Colonic mucosa (tissue), 4 donors: ENCODE measurements at places on chromosomes 6 and 20. TPM values are rescaled to one million over a fixed set of nuclear protein-coding genes. Genes with fewer than 3 reads are reported as not detected.
A peak's percentile ranks its signal among the peaks of the same experiment; 100 is the strongest.

GRCh38 chr20:64130271-64130670 lies 22.9 kb upstream of the NPBWR2 start:
- H3K4me1 ChIP-seq: no peaks in the 10 kb centered on the region
- no peak for DNase-seq
- H3K27me3 ChIP-seq: no peaks in the 10 kb centered on the region
- H3K36me3 ChIP-seq: no peaks in the 10 kb centered on the region
- H3K27ac ChIP-seq: no peak overlapping the region

RHAG gene
- total RNA-seq: 0.54 TPM

DNA sequence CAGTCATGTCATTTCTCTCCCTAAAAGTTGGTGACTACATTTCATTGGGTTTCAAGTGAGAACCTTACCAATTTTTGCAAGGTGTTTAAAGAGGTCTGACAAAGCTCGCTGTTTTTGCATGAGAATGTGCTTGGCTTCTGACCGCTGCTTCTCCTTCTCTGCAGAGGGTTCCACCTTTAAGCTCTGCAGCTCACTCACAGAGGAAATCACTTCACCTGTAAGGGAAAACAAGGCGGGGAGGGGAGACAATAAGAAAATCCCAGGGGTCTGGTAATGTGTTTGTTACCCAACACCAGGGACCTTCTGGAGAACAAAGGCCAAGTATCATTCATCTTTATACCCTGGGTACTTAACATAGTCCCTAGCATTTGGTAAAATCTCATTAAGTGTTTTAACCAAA lies 40.0 kb upstream of the LYRM2 start:
- H3K4me3 ChIP-seq: no peak overlapping the region
- no peaks in the 10 kb centered on the region for H3K27me3 ChIP-seq
- no peaks in the 10 kb centered on the region for H3K36me3 ChIP-seq
- DNase-seq: no peak

- no peak overlapping the region for H3K27ac ChIP-seq
- H3K4me1 ChIP-seq: no peaks in the 10 kb centered on the region
- no peak overlapping the region for H3K4me3 ChIP-seq
- no peak for DNase-seq
- no peaks in the 10 kb centered on the region for H3K27me3 ChIP-seq
Measured at GRCh38 chr6:89184344-89184743, 32.8 kb downstream of the GABRR1 start.

HLA-DMB gene
- 6.7 TPM for total RNA-seq

MYT1 gene
- total RNA-seq: 0.22 TPM

GATA5 gene
- total RNA-seq: not detected

DNA sequence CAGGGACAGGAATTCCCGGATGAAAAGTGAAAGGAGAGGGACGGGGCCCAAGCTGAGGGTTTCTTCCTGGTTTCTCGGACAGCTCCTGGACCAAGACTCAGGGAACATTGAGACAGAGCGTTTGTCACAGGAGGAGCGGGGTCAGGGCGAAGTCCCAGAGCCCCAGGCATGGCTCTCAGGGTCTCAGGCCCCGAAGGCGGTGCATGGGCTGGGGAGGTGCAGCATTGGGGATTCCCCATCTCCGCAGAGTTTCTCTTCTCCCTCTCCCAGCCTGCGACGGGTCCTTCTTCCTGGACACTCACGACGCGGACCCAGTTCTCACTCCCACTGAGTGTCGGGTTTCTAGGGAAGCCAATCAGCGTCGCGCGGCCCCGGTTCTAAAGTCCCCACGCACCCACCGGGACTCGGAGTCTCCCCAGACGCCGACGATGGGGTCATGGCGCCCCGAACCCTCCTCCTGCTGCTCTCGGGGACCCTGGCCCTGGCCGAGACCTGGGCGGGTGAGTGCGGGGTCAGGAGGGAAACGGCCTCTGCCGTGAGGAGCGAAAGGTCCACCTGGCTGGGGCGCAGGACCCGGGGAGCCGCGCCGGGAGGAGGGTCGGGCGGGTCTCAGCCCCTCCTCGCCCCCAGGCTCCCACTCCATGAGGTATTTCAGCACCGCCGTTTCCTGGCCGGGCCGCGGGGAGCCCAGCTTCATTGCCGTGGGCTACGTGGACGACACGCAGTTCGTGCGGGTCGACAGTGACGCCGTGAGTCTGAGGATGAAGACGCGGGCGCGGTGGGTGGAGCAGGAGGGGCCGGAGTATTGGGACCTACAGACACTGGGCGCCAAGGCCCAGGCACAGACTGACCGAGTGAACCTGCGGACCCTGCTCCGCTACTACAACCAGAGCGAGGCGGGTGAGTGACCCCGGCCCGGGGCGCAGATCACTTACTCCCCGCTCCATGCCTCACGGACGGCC lies 54.6 kb upstream of the POLR1H start:
- no peak overlapping the region for H3K27ac ChIP-seq
- H3K4me3 ChIP-seq: peak overlapping the region; percentile 60
- peak; percentile 38 for DNase-seq
- H3K4me1 ChIP-seq: peaks cover 5% of the 10 kb centered on the region
- H3K36me3 ChIP-seq: no peaks in the 10 kb centered on the region

ZNF292 gene
- 30.6 TPM for total RNA-seq

GFOD1 gene
- total RNA-seq: 6.9 TPM

MUC22 gene
- not detected for total RNA-seq

TCF15 gene
- 0.22 TPM for total RNA-seq

PRDM13 gene
- not detected for total RNA-seq

- no peaks in the 10 kb centered on the region for H3K36me3 ChIP-seq
- no peaks in the 10 kb centered on the region for H3K27me3 ChIP-seq
- no peaks in the 10 kb centered on the region for H3K4me1 ChIP-seq
- H3K4me3 ChIP-seq: no peak overlapping the region
- no peak overlapping the region for H3K27ac ChIP-seq
Measured at GRCh38 chr6:64539917-64540316, 904.3 kb downstream of the PHF3 start.
